A549 treated with DMSO at 1 μM for 4 hours (cell line): ENCODE measurements at places on chromosomes 11 and 22. TPM values are rescaled to one million over a fixed set of nuclear protein-coding genes. Genes with fewer than 3 reads are reported as not detected.

The FGF4 gene
- total RNA-seq: not detected in 5 replicates

The ARHGAP8 gene
- 1.4 to 2.6 TPM (median 2.1 TPM) in 5 replicates for total RNA-seq

The OLFML1 gene
- not detected in 5 replicates for total RNA-seq

The ZNF202 gene
- total RNA-seq: 10.1 to 11.7 TPM (median 10.9 TPM) in 5 replicates

The SLC6A5 gene
- total RNA-seq: not detected in 5 replicates

The TRMT112 gene
- total RNA-seq: 401 to 459 TPM (median 416 TPM) in 5 replicates

The TMEM191C gene
- 0.79 to 1.3 TPM (median 1.0 TPM) in 5 replicates for total RNA-seq

The ADM2 gene
- 0.41 to 0.73 TPM (median 0.58 TPM) in 5 replicates for total RNA-seq

The PLET1 gene
- total RNA-seq: not detected in 5 replicates
